ENCODE measurements at places on chromosomes 2 and 18.

GRCh38 chr2:235921508-235922191 is 246.5 kb downstream of the GBX2 start:
- no peak for DNase-seq

DNA sequence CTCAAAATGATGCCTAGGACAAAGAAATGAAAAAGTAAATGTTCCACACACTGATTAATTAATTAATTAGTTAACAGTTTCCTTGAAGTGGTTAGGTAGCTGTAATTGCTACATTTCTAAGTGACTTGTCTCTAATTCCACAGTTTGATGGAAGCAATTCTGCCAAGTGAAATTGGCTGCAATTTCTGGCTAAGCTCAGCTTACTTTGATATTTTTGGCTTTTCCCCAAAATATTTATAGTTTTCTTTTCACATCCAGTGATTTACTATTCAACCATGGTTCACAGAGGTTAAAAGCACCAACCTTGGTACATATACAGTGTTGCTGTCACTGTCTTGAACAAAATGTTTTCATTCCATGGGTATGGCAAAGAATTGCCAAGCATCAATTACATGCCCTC is 459.5 kb upstream of the CDH20 start:
- no peak for DNase-seq

GRCh38 chr18:62384068-62384467 is 59.0 kb downstream of the TNFRSF11A start:
- no peak for DNase-seq

GRCh38 chr18:55999641-56000040 is 411.6 kb upstream of the TCF4 start:
- DNase-seq: no peak

DNA sequence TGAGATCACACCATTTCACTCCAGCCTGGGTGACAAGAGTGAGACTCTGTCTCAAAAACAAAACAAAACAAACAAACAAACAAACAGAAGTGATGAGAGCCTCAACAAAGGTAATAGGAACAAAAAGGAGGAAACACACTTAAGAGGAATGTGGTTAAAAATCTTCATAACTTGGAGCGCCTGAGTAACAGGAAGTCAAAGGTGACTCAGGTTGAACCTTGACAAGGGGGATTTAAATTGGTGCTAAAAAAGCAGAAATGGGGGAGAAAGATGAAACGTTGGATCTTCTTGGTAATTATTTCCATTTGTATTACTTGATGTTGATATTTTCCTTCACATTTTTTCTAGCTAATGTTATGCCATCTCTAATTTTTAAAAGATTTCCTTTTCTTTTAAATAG is 318.5 kb upstream of the TCF4 start:
- DNase-seq: no peak

DNA sequence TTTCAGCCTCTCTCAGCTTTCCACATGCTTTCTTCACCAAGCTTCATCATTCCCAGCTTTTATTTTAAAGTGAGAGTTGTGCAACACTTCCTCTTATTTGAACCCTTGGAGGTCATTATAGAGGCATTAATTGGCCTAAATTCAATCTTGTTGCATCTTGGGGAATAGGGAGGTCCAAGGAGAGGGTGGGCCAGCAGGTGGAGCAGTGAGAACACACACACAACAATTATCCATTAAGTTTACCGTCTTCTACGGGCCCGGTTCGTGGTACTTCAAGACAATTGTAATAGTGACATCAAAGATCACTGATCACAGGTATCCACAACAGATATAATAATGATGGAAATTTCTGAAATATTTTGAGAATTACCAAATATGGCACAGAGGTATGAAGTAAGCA is 457.2 kb upstream of the SMIM21 start:
- no peak for DNase-seq

DNA sequence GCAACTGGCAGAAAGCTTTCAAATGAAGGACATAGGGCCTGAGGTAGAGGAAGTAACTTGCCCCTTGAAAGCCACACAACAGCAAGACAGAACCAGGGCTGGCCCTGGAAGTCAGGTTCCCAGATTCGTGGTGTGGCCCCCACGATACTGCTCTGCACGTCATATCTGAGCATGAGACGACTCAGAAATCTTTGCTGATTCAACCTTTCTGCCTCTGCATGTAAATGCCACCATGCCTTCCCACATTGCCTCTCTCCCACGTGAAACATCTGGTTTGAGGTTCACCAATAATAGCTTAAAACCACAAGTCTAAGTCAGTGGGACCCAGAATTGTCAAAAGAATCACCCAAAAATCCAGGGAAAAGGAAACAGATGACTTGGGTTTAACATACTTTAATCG is 214.0 kb upstream of the TRIB2 start:
- DNase-seq: no peak

DNA sequence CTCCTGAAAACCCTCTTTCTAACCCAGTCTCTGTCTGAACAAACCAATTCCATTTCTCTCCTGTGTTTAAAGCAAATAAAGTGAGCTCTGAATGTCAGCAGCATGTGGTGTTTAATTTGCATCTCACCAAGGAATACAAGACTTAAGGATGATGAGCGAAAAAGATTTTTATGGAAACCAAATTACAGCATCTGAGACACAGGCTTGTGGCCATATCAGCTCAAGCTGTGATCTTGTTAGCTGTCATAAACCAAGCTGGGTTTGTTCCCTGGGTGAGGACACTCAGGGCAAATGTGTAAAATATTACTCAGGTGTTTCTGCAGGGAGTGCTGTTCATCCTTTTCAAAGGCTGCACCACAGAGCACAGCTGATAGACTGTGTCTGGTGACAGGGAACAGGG is 129.3 kb upstream of the REV1 start:
- no peak for DNase-seq

DNA sequence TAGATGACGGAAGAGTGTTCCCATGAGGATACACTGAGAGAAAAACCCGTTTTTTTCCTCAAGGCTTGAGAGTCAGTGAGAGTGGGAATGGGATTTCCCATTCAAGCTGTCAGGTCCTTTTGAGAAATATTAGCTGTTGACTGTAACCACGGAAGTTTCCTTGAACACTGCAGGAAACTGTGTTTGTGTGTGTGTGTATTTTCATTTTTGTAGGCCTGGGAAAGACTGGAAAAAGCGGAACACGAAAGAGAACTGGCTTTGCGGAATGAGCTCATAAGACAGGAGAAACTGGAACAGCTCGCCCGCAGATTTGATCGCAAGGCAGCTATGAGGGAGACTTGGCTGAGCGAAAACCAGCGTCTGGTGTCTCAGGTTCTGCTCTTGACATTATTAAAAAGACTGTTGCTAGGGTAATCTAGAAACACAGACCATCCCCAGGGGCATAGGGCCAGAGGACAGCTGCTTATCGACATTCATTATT is 98.8 kb upstream of the EML6 start:
- DNase-seq: no peak

- DNase-seq: no peak
Observed at GRCh38 chr2:53347269-53347668, 420.3 kb upstream of the CHAC2 start.

DNA sequence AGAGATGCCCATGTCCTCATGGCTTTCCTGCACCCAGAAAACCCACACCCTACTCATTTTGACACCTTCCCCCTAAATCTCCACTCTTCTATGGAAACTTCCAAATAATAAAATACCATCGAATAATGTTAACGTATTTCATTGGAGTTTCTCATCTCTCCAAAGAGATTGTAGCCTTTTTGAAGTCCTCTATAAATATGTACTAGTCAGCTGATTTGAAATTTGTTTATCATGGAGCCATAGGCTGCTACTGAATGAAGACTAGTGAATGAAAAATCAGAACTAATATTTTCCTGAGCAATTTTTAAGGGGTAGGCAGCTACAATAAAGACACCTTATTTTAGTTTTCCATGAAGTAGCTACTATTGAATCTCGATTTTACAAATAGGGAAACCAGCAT is 226.1 kb upstream of the EPAS1 start:
- no peak for DNase-seq

GRCh38 chr18:58592223-58593214 is 36.4 kb downstream of the ALPK2 start:
- DNase-seq: no peak

DNA sequence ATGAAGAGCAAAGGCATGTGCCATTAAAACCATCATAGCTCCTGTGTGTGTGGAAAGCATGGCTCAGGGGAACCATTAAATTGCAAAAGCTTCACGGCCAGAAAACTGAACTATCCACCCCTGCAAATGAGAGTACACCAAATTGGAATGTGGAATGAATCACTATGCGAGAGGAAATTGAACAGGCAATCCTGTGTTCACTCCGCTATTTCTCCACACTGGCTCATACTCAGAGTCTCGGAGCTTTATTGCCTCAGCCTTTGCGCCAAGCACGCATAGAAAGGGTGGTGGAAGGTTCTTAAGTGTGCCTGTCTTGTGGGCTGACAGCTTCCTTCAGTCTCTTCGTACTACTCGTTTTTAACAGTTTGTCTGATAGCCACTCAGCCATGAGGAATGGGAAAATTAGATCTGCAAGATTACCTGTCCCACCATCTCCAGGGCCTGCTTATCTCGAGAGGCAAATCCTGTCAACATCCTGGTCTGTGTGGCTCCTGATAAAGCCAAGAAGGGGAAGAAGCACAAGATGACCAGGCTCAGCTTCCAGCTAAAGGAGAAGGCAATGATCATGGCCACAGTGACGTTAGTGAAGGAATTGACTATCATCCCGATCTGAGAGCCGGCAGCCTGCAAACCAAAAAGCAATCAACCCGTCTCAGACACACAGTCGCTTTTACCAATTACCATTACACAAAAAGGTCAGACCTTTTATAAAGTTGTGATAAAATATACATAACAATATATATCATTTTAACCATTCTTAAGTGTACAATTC is 34.9 kb downstream of the G6PC2 start:
- DNase-seq: no peak

GRCh38 chr2:239275044-239275685 is 125.7 kb downstream of the HDAC4 start:
- no peak for DNase-seq

DNA sequence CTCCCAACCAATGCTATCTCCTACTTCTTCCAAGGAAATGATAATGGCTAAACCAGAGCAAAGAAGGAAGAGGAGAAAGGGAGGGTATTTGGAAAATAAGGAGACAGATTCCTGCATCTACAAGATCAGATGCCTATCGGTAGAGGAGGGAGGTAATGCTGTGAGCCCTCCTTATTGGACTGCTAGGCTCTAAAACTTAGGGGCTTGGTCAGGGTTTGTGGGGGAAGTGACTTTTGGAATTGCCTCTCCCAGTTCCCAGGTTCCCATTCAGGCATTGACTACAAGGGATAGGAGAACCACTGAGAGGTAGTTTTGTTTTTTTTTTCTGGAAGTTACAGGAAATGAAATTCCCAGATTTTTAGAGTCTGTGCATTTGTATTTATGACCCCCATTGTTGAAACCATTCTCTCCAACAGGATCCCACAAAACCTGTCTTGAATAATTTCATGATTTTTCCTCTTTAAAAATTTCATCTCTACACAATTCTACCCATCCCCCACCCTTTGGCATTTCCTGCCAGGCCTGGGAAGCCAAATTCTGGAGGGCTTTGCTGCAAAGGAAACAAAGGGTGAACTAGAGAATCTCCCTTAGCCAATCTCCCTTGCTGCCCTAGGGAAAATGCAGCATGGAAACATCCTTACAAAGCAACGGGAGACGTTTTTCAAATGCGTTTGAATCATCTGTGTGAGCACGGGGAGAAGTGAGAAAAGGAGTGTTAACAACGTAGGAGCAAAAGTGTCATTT is 282.1 kb upstream of the EPAS1 start:
- no peak for DNase-seq

DNA sequence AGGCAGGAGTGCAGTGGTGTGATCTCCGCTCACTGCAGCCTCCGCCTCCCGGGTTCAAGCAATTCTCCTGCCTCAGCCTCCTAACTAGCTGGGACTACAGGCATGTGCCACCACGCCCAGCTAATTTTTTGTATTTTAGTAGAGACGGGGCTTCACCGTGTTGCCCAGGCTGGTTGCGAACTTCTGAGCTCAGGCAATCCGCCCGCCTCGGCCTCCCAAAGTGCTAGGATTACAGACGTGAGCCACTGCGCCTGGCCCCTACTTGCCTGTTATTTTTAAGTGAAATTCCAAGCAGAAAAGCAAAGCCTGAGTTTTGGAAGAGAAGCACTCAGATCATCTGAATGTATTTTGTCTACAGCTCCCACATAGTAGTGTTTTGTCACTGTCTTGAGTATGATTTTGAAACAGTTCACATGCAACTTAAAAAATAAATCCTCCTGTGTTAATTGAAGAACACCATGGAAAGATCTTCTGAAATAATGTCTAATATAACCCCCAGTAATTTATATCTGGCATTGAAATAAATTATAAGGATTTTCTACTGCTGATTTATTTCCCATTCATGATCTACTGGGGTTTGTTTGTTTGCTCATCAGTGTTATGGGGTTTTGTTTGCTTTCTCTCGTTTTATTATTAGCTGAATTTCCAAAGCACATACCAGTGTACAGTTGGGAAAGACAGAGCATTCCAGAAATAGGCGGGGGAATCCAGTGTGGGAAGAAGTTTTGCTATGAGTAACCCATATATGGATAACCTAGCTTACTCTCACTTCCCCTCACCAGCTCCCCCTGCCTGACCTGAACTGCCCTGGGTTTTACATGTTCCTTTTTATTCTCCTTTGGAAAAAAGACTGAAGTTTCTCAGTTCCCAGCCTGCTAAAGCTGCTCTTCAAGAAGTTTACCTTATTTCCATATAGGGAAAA is 80.1 kb upstream of the MAP3K20 start:
- no peak for DNase-seq

- no peak for DNase-seq
Observed at GRCh38 chr18:36559149-36559857, 261.8 kb downstream of the FHOD3 start.

- DNase-seq: no peak
Observed at GRCh38 chr2:175036582-175037018, 31.4 kb upstream of the CHN1 start.

DNA sequence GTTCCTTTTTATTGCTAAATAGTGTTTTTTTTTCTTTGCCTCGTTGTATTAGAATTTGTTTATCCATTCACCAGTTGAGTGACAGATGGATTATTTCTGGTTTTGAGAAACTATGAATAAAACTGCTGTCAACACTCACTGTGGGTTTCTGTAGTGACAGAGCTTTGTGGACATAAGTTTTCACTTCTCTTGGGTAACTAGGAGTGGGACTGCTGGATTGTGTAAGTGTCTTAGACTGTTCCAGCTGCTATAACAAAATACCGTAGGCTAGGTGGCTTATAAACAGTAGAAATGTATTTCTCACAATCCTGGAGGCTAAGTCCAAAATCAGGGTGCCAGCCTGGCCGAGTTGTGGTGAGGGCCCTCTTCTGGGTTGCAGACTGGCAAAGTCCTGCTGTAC is 71.9 kb downstream of the TNFRSF11A start:
- no peak for DNase-seq

GRCh38 chr18:58501066-58501896 is 127.6 kb downstream of the ALPK2 start:
- DNase-seq: no peak

GRCh38 chr18:33630476-33630875 is 52.5 kb downstream of the ASXL3 start:
- no peak for DNase-seq

DNA sequence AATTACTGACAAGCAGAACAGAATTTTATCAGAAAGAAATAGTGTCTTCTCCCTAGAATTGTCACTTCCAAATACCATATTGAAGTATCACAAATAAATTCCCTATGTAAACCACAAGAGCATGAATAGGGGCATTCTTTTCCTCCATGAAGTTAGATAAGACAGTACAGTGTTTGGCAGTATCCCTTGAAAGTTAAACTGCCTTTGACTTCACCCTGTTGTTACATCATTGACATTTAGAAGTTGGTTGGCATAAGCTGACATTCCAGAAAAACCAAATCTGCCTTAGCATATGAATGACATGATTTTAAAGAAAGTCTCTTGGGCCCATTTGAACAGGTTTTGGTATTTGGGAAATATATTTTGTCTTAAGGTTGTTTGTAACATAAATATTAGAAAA is 50.2 kb upstream of the OSR1 start:
- no peak for DNase-seq

Data from NCI-H2107 (cell line).